ENCODE measurements at places on chromosomes 7 and 10.

DNA sequence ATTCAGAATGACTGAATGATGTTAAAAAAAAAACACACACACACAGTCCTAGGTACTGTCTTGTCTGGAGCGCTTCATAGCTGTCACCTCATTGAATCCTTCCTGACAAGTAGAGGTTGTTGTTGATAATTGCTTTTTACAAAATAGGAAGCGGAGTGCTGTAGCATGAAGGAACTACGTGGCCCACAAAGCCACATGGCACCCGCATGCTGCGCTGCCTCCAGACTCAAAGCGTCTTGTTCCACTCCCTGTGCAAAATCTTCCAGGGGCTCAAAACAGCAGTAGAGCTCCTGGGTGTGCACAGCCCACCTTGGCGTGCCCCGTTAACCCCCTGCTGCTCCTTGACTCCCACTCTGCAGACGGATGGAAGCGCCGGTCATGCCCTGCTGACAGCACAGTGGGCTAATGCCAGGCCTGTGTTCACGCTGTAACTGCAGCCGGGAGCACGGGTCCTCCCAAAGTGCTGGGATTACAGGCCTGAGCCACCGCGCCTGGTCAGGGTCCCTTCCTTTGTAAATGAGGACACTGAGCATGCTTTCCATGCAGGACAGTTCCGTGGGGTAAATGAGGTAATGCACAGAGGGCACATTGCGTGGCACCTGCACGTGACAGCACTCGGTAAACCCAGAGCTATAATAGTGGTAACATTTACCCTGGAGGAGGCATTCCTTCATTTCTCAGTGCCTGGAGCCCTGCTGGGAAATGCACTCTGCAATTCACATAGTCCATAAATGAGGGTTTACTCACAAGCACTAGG lies 91.1 kb upstream of the GNA12 start:
- no peak for DNase-seq

DNA sequence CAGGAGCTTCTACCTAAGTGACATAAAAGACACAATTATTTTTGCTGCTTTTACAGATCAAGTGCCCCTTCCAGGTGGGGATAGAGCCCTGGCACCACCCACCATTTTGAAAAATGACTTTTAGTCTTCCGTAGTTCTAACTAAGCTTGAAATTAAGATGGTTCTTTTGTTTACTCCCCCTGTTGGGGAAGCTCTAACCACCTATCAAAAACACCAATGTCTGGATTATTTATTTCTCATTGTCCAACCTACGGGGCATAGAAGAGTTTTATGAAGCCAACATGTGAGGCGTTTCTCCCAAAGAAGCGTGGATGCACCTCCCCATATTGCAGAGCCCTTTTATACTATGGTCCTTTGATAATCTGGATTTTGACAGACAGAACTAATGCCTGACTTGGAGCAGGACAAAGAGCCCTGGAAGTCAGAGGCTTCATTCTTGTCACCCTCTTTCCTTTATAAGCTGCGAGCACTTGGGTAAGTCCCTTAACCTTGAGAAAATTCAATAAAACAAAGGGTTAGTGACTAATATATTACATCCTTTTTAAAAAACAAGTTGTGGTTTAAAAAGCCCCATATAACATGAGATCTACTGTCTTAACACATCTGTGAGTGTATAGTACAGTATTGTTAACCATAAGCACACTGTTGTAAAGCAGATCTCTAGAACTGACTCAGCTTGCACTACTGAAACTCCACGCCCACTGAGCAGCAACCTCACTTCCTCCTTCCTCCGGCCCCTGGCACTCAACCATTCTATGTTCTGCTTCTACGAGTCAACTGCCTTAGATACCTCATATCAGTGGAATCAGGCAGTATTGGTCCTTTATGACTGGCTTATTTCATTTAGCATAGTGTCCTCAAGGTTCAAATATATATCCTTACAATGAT lies 67.5 kb downstream of the ATXN7L1 start:
- DNase-seq: peak; percentile 38

DNA sequence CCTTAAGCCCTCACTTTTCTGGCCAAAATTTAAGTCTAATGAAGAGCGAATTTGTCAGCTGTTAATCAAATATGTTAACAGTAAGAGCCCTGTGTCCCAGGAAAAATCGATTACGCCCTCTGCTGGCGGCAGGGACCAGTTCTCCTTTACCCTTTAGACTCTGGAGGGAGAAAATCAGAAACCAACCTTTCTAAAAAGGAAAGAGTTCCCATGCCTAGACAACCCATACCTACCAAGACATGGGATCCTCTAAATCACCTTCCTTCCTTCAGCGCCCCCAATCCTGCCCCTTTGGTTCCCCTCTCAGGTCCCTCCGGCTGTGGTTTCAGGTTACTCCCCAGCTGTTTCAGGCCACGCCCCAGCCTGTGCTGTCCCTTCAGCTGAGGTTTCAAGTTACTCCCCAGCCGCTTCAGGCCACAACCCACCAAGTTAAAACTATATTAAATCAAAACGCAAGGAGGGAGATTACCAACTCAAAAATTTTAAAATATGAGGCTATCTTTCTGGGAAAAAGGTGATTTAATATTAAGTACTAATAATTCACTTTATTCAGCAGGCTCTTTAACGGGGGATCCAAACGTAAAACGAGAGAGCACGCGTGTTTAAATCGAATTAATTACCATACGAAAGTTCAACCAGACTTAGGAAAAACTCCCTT lies 1.4 kb upstream of the AKR1B15 start:
- DNase-seq: peak; percentile 48

DNA sequence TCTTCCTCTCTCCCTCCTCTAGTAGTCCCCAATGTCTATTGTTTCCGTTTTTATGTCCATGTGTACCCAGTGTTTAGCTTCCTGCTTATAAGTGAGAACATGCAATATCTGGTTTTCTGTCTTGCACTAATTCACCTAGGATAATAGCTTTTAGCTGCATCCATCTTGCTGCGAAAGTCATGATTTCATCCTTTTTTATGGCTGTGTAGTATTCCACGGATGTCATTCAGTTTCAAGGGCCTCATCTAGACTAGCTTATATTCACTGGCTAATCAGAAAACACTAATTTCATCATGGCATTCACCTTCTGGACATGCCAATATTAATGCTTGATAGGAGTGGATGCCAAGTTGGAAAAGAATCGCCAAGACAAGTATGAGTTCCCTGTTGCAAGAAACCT lies 619.6 kb upstream of the AUTS2 start:
- no peak for DNase-seq
